ENCODE measurements at places on chromosomes 1 and 21.
A peak's percentile ranks its signal among the peaks of the same experiment; 100 is the strongest.

- no peak for DNase-seq
Measured at GRCh38 chr1:236425031-236425663, 31.1 kb downstream of the EDARADD start.

DNA sequence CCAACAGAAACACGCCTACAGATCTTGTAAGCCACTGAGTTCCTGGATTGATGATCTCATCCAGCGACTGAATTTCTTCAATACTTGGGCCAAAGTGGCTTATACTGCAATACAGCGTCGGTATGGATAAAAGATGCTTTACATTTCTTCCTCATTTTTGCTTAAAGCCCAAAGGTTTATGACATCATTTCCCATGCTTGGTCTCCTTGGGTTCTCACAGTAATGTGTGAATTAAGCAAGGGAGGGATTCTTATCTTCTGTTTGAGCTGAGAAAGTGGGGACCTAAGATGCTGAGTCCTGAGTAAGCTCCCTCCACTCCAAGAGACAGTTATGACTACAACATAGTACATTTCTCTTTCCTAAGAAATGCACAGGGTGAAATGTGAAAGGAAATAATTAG is 39.5 kb downstream of the LBR start:
- no peak for DNase-seq

DNA sequence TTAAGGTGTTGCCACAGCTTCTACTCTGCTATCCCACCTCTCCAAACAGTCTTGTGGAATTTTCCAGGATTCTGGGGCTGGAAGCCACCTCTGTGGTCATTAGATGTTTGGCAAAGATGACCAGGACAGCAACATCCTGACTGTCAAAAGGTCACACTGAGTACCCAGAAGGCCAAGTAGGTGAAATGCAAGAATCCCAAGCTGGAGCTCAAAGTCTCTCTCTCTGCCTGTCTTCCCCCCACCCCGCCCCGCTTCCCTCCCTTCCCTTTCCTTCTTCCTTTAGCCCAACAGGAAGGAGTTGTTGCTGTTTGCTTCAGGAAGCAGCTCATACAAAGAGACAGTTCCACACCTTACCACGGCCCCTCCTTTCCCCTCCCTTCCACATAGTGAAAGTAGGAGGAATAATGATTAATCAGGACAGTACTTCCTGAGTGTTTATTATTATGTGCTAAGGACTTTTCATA is 75.6 kb upstream of the SLC2A1 start:
- no peak for DNase-seq

DNA sequence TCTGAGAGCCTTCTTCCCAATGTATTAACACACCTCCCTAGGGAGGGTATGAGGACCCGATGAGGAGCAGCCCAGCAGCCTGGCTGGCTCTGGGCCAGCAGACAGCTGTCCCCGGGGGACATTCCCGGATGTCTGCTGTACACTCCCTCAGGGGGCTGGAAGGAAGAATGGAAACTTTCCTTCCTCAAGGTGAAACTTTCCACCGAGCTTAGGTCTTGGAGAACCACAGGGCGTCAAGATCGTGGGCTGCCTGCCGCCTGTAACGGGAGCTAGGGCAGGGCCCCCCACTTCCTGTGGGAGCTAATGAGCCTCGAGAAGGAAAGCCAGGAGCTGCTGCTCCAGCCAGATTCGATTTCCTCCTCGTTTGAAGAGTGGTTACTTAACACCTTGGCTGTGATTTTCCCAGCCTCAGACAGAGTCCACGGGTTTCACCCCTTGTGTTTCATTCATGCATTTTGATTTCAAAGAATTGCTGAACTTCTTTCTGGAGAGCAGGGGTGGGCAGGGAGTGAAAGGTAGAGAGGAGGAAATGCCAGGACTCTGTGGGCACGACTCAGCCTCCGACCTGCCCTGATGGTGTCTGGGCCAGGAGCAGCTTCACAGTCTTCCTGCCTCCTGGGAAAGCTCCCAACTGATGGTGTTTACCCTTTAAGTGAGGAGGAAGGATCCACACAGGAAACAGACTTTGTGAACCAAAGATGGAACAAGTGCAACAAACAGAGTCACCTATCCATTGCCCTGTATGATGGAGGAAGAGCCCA is 29.7 kb downstream of the UBE2T start:
- DNase-seq: peak; percentile 66

Data from BE2C (cell line).